GM03348 (cell line): ENCODE measurements at places on chromosomes 2 and 18.

DNA sequence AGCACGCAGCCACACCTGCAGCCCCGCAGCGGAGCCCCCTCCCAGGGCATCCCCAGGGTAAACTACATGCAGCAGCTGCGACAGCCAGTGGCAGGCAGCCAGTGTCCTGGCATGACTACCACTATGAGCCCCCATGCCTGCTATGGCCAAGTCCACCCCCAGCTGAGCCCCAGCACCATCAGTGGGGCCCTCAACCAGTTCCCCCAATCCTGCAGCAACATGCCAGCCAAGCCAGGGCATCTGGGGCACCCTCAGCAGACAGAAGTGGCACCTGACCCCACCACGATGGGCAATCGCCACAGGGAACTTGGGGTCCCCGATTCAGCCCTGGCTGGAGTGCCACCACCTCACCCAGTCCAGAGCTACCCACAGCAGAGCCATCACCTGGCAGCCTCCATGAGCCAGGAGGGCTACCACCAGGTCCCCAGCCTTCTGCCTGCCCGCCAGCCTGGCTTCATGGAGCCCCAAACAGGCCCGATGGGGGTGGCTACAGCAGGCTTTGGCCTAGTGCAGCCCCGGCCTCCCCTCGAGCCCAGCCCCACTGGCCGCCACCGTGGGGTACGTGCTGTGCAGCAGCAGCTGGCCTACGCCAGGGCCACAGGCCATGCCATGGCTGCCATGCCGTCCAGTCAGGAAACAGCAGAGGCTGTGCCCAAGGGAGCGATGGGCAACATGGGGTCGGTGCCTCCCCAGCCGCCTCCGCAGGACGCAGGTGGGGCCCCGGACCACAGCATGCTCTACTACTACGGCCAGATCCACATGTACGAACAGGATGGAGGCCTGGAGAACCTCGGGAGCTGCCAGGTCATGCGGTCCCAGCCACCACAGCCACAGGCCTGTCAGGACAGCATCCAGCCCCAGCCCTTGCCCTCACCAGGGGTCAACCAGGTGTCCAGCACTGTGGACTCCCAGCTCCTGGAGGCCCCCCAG, 254.1 kb downstream of the GLI2 start:
- no peak for DNase-seq

DNA sequence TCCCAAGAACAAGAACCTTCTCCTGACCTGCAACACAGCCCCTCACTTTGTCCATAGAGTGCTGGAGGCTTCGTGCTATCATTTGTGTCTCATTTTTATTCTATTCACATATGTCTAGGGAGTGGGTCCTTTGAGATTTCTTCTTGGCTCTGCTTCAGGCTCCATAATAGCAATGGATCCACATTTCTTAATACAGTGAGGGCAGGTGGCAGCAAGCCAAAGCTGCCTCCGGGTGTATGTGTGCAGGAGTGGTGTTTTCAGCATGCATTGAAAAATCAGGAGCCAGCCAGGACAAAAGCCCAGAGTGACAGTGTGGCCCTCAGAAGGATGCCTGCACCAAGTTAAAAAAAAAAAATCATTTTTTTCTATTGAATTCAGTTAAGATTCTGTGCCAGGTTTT, 115.1 kb upstream of the PELI1 start:
- no peak for DNase-seq

- DNase-seq: no peak
Observed at GRCh38 chr18:62795813-62796212, 80.5 kb downstream of the PHLPP1 start.

DNA sequence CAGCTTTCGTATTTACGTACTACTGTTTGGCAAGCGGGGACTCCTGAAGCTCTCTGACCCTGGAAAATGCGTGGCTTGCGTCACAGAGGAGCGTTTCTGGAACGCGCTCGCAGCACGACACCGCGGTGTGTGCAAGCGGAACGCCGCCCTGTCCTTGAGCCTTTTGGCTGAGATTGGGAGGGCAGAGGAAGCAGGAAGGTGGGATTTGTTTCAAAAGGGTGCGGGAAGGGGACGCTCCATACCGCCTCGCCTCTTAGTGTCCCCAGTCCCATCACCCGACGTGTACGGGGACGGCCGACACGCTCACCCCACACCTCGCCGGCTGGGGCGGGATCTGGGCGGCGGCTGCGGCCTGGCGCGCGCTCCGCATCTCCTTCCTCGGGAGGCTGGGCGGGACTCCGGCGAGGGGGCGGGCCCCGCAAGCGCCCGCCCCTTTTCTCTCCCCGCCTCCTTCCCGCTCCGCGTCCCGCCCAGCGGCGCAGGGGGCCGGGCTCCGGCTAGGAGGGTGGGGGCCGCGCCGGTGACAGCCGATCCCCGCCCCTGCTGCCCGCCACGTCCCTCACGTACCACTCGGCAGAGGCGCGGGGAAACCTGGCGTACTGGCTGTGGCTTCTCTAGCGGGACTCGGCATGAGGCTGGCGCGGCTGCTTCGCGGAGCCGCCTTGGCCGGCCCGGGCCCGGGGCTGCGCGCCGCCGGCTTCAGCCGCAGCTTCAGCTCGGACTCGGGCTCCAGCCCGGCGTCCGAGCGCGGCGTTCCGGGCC, at the start of gene PDK1:
Gene PDK1, plus strand, starts transcription at position 569 of the 762 bp plus-strand sequence. Its CDS starts 61 bp downstream, at position 630.
- peak; percentile 99 for DNase-seq

GRCh38 chr18:5997361-5997760, 102.0 kb upstream of the TMEM200C start:
- no peak for DNase-seq

DNA sequence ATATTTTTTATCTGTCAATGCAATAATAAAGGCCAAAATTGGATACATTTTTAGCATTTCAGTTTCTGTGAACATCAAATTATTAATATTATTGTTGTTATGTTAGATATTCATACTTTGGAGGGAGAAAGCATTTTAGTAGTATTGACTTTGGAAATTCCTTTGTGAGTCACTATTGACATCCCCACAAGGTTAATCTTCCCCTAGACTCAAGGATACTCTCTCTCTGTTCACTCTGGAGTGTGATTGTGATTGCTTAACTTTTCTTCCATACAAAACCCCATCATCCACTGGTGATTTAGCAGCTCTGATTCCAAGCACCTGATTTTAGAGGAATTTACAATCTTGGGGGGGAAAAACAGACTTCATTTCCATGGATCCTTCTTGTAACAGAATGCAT, 352.0 kb downstream of the THSD7B start:
- DNase-seq: peak; percentile 56

DNA sequence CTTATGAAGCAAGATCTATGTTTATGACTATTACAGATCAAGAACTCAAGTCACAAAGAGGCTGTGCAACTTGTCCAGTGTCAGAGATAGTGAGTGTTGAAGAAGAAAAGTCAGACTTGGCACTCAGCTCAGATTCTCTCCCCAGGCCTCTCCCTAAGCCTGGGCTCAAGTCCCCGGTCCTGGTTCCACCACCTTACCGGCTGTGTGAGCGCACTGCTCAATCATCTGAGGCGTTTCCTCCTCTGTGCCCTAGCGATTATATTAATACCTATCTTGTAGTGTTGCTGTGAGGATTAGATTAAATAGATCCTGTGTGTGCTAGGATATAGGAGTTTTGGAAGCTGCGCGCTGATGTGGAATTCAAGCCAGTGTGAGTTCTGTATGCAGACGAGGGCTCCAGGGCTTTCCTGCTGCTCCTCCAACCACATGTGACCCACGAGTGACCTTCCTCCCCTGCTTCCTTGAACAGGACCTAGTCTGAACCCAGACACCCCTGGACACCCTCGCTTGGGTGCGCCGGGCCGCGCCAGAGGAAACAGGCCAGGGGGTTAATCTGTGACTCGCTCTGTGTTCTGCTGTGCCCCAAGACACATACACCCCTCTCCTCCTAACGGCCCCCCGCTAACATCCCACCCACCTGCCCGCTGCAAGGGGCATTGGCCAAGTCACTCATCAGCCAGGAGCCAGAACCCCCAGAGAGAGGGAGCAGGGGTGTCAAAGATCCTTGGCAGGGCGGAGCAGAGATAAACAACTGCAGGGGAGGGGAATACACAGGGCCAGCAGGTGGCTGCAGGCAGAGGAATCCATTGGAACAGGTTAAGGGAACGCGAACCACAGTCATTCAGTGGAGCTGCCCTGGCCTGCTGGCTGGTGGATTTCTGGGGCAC, 38.3 kb downstream of the TNS1 start:
- no peak for DNase-seq

DNA sequence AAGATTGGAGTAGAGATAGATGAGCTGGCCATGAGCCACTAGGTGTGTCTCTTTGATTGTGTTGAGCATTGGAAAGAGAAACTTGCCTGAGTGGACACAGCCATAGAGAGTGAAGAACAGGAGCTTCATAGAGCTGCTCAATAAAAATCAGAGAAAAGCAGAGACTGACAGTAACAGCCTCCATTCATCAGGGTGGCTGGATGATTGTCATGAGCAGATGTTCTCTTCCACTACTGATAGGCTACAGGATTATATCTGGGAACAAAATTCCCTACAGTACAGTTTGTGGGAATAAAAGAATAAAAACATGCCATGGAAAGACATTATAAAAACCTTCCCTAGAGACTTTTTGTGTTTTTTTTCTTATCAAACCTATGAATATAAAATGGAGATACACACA, 404.8 kb upstream of the ACVR2A start:
- DNase-seq: no peak

DNA sequence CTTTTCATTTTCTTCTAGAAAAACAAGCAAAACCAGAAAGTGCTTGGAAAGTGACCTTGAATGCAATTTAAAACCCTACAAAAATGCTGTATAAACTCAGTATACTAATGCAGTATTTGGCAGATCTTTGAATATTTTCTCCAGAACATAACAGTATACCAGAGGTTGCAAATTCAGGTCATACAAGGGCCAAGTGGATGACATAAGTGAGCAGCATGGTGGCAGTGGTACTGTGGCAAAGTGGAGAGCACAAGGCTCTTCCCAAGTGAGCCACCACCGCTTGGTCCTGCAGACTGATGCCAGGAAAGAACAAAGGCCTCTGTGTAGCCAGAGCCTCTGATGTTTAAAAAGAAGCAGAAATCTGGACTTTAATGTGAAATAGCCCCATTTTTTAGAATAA, 33.1 kb downstream of the METTL4 start:
- no peak for DNase-seq

- DNase-seq: no peak
Observed at GRCh38 chr2:17581831-17582230, 41.3 kb downstream of the VSNL1 start.

DNA sequence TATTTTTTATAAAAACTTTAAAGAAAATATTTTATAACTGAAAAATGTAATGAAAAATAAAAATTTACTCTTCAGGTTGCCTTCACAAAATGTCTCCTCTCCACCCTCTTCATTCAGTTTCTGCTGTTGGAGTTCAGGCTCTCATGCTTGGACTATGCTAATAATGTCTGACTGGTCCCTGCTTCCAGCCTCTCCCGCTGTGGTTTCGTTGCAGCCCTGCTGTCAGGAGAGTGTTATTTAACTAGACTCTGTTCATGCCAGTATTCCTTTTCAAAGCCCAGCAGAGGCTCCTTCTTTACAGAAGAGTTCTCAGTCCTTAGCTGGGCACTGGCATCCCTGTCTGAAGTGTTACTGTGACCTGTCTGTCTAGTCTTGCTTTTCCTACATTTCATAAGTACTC, 40.4 kb downstream of the CLIP4 start:
- DNase-seq: no peak

- no peak for DNase-seq
Observed at GRCh38 chr2:118119158-118119727, 31.0 kb downstream of the INSIG2 start.

DNA sequence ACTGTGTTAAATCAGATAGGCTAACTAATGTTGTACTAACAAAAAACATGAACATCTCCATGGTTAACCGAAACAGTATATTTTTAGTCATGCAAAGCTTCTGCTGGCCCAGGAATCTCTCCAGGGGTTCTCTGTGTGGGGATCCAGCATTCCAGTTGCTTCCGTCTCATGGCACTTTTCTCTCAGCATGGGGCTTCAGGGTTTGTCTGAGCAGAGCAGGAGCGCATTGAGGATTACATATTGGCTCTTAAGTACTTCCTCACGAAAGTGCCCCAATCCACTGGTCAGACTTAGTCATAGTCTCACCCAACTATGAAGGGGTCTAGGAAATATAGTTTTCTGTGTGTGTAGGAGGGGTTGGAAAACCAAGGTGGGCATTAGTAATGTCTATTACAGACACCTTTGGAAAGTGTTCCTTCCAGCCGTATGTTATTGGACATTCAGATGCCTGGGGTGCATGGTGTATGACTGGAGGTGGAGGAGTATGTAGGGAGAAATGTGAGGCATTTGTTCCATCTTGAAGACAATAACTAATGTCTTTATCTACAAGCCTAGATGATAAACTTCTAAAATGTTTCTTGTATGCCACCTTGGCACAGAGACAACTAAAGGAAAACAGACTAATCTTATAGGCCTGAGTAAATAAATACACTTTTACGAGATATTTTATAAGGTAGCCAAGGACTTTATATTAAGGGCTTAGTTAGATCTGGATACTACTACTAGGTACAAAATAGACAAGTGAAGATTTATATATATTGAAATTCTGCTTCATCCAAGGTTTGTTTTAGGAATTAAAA, 123.8 kb upstream of the ZEB2 start:
- no peak for DNase-seq

GRCh38 chr2:65198737-65199136, 28.9 kb upstream of the ACTR2 start:
- DNase-seq: no peak

- DNase-seq: no peak
Observed at GRCh38 chr2:20984408-20984807, 59.5 kb downstream of the APOB start.

- DNase-seq: no peak
Observed at GRCh38 chr18:42532119-42532518, 577.1 kb downstream of the PIK3C3 start.

- DNase-seq: no peak
Observed at GRCh38 chr2:68995916-68996315, 17.1 kb upstream of the ANTXR1 start.

DNA sequence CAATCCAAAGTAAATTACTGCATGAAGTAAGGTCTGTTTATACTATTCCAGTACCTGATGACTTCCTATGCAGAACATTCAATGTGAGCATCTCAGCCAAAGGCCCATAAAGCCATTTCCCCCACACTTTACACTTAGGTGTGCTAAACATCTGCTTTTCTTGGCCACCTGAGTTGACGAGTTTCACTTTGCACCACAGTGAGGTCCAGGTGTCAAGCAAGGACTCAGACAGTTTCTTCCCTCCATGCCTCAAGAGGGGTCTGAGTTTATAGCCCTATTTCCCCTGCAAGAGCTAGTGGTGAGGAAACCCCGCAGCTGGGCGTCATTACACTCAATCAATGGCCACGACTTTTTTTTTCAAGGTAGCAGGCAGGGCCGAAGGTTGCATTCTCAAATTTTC, 107.7 kb downstream of the MREG start:
- DNase-seq: no peak
